ENCODE measurements at places on chromosomes 7 and 10.

GRCh38 chr7:157650131-157650631 lies 313.4 kb downstream of the DNAJB6 start:
- no peak for DNase-seq

GRCh38 chr7:43387932-43388331 lies 195.0 kb upstream of the STK17A start:
- DNase-seq: no peak

DNA sequence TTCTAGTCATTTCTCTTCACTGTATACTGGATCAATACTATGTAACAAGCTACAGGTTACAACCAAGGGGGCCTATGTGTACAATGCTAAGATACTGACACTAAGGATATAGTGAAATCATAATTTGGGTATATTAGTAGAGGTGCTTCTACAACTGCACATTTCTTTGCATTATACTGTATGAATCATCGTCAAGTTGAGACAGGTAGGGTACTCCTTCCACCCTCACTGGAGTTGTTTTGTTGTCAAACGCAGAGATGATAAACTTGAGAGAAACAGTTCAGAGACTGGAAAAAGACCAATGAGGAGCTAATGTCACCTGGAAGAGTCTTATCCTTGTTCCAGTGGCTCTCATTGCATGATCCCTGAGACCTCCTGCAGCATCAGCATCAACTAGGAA lies 208.2 kb upstream of the PRPS1L1 start:
- DNase-seq: no peak

- DNase-seq: no peak
Measured at GRCh38 chr10:9166770-9167169, 1112.3 kb downstream of the GATA3 start.

GRCh38 chr7:40401406-40401805 lies 266.6 kb downstream of the SUGCT start:
- DNase-seq: no peak

DNA sequence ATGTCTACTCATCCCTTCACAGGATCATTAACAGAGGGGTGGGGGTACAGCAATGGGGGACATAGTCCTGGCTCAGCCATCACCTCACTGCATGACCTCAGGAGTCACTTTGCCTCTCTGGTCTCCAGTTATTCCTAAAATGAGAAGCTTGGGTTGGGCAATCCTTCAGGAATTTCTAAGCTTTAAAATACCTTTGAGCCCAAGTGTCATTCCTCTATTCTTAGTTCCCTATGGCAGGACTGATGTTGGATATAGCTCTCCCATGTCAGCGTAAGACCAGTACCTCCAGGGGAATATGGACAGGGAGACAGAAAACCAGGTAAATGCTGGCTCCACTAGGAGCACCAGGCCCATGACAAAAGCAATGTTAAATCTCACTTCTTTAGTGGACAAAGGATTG lies 34.5 kb downstream of the BLNK start:
- no peak for DNase-seq

DNA sequence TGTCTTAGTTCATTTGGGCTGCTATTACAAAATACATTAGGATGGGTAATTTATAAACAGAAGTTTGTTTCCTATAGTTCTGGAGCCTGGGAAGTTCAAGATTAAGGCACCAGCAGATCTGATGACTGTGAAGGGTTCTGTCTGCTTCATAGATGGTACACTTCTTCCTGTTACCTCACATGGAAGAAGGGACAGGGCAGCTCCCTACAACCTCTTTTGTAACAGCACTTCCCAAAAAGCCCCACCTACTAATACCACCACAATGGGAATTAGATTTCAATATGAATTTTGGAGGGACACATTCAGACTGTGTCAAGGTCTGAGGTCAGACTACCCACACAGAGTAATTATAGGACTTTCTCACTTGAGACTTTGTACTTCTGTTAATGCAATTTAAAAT lies 260.3 kb downstream of the ARHGAP12 start:
- no peak for DNase-seq

GRCh38 chr10:43322331-43322730 lies 49.1 kb upstream of the FXYD4 start:
- no peak for DNase-seq

DNA sequence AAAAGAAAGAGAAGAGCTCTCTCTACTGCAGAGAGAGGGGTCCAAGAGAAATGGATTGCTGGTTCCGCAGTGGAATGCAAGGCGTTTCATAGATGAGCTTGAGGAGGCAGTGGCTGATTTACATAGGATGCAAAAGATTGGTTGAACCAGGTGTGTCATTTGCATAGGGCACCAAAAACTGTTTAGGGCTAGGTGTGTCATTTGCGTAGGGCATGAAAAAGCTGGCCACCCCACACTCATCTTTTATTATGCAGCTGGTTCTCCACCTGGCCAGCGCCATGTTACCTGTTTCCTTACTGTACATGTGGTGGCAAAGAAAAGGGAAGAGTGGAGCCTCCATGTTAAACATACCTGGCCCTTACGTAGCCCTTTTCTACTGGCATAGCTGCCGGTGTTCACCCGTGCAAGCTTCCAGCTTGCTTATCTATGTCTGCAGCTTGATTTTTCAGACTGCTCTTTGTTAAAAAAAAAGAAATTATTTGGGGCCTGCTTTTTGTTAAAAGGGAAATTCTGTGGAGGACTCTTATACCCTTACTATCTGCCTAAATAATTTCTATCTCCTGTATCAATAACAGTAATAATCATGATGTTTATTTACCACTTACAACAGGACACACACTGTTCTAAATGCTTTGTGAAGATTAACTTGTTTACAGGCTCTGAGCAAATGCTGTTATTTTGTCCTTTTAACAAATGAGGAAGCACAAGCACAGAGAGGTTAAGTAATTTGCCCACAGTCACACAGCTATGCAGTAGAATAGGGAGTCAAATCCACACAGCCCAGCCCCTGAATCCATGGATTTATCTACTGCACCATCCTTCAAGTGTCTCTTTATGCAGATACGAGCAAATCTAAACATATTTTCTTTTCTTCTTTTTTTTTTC lies 33.3 kb downstream of the CASP7 start:
- DNase-seq: no peak

- no peak for DNase-seq
Measured at GRCh38 chr10:35353395-35353794, 17.1 kb downstream of the CCNY start.

DNA sequence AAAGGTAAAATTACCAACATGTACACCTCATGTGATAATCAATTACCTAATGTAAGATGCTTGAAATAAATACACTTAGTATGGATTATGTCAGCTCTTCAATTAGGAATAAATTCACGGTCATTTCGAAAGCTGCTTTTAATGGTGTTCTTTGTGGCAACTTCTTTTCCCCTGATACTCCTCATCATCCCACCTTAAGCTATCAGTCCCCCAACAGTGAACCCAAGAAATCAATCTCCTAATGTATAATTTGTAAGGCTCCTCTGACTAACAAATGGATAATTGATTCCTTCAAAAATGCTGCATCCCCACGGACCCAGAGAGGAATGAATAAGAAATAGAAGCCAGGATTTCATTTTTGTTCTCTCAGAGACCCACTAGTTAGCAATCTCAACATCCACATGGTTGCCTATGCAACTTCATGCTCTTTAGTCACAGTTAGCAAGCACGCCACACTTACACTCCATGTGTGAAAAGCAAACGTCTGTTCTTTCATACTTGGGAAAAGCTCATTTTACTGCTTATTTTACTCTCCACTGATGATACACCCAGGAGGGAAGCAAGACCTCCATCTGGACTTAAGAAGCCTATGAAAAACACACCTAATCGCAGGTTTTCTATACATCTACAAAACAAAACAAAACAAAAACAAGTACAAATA lies 70.1 kb downstream of the VPS41 start:
- no peak for DNase-seq

- DNase-seq: peak; percentile 50
Measured at GRCh38 chr7:100132697-100133151, 6.0 kb downstream of the MBLAC1 start.

DNA sequence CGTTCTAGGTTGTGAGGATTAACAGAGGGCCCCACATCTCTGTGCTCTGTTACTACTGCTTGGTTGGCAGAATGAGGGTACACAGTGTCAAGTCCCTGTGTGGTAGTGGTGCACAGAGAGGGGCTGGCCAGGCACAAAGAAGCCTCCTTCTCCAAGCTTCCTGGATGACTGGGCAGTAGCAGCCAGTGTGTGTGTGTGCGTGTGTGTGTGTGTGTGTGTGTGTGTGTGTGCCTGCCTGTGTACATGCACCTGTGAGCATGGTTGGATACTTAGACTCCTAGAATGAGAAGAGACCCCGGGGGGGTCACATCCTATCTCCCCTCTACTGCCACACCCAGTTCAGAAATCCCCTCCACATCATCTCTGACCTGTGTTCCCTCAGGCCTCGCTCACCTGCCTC lies 146.7 kb upstream of the UNC5B start:
- DNase-seq: no peak

DNA sequence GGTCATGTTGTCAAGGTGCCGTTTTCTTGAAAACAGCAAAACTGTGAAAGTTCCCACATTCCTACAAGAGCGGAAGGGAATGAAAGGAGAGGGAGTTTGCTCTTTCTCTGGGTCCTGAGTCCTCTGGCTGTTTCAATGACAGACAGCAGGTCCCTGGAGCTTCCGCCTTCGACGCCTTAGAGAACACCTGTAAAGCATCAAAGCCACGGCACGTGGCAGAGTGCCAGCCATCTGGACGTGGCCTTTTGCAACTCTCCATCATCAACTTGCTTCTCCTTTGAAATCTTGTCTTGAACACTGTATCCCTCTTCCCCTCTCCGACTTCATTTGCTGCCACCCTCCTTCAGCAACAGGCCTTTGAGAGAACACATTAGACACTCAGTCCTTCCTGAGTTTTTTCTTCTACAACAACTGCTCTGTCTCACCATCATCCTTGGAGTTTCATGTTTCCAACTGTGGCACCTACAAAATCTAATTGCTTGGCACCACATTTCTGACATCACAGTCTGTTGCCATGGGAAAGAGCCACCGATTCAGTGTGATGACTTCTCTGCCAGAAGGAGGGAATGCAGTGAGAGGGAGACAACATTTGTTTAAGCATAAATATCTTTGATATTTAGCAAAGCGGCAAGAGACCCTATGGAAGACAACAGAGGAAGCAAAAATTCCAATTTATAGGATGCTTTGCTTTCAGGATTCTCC lies 204.9 kb upstream of the PTER start:
- DNase-seq: no peak

GRCh38 chr7:82393076-82393839 lies 50.3 kb downstream of the CACNA2D1 start:
- DNase-seq: no peak

GRCh38 chr10:43689618-43689954 lies 40.9 kb upstream of the ZNF32 start:
- no peak for DNase-seq

DNA sequence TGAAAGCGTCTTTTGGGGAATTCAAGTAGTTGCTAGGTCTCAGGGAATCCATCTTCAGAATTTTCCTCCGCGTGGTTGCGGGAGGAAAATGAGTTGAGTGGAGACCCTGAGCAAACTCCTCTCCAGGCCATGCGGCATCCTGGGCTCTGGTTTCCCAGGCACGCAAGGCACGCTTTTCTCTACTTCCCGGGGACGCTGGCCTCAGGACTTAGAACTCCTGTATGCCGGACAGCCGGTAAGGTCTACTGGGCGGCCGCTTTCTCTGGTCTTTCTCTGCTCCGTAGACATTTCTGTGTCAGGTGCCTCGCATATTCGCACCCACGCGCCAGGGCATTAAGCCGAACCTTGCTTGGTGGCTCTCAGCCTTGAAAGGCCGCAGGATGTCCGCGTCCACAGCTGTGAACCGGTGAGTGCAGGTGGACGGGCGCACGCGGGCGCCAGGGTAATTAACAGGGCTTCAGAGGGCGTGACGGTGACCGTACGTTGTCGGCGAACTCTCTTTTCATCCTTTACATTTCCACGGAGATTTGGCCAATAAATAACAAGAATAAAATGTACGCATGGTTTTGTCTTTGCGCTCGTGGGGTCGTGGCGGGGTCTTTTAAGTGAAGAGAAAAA lies 992 bp upstream of the RBM20 start:
- no peak for DNase-seq

GRCh38 chr10:18619016-18619415 lies 32.4 kb downstream of the NSUN6 start:
- no peak for DNase-seq

DNA sequence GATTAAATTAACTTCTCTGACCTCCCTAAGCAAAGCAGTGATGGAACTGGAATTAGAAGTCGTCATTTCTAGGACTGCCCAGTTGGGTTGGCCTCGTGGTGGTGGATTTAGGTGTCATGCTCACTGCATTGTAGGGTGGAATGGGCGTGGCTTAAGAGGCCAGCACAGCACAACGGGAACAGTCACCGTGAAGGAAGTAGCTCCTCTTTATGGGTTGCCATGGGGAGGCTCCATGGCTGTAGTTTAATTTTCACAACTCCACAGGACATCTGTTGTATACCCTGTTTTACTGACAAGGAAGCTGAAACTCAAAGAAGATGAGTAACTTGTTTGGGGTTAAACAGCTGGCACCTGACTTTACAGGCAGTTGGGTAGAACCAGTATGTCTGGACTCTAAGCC lies 208.3 kb downstream of the CELF2 start:
- DNase-seq: peak; percentile 34

DNA sequence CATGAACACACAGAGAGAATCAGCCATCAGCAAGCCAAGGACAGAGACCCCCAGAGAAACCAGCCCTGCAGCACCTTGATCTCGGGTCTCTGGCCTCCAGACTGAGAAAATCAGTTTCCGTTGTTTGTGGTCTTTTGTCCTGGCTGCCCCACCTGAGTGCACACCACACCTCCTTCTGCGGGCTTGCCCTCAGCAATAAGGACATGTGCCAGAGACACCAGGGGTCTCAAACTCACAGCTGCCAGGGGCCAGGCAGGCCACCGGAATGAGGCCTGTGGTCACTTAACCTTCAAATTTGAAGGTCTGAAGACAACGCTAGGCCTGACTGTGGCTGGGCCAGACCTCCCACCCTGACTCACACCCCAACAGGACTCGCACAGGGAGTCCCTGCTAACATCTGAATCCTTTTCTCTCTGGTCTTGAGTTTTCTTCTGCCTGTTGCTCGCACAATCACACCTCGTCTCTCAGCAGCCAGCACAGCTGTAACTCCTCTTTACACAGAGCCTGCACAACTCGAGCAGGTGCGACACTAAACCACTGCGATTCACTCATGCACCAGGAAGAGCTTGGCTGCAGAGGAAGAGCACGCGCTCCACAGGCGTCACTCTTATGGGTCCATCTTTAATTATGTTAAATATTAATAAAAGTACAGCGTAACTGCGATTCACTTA lies 86.2 kb downstream of the CHST15 start:
- no peak for DNase-seq

- no peak for DNase-seq
Measured at GRCh38 chr10:115772606-115773005, 500.4 kb downstream of the GFRA1 start.

GRCh38 chr10:101624526-101625102 lies 36.5 kb downstream of the DPCD start:
- no peak for DNase-seq

DNA sequence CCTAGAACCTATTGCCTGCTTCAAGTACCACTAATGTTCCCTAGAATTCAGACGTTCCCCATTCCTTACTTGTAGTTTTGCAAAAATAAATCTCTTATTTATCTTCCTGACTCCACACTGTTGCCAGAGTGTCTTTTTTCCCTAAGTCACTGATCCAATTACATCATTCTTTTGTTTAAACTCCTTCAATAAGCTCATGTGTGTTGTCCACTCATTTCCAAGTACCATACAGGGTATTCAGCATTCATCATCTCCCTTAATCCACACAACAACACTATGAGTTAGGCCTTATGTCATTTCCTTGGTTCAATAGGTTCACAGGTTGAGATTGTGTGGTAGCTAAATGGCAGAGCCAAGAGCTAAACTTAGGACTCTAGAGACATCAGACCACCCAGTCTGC lies 119.9 kb upstream of the RHOBTB1 start:
- no peak for DNase-seq

GRCh38 chr7:54360075-54360840 lies 181.9 kb upstream of the VSTM2A start:
- no peak for DNase-seq
